ENCODE measurements at places on chromosomes 3 and 15.

GRCh38 chr3:133159498-133160475, 121.6 kb downstream of the TMEM108 start:
- DNase-seq: no peak

DNA sequence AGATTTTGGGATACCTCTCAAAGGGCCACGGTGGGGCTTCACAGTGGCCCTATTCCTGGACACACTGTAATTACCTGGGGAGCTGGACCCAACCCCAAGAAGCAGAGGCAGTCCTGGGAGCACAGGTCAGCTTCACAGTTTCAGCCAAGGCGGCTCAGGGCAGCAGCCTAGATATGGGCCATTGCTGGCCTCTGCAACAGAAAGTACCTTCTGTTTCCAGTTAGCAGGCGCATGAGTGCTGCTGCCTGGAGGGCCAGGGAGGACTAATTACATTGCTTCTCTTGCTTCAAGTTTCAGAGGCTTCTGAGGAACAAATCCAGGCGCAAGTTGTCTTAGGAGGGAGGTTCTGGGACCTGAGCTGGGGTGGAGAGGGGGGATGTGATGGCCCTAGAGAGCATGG, 13.5 kb upstream of the DUSP7 start:
- no peak for DNase-seq

GRCh38 chr3:194269610-194270145, 81.5 kb downstream of the CPN2 start:
- no peak for DNase-seq

GRCh38 chr15:85587707-85588411, 206.9 kb downstream of the KLHL25 start:
- no peak for DNase-seq

DNA sequence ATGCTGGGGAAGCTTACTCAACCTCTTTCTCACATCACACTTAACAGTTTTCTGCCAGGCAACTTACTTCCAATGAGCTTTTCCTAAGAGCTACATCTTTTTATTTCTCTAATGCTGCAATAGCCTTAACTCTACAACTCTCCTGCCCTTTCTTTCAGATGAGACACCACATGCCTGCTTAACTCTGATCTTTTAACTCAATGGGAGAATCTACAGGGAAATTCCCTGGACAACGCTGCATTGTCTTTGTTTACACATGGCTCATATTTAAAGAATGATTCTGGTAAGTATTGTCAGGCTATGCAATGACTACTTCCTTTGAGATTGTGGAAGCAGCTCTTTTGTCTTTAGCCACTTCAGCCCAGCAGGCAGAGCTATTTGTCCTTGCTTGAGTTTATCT, 353.1 kb upstream of the BCHE start:
- no peak for DNase-seq

DNA sequence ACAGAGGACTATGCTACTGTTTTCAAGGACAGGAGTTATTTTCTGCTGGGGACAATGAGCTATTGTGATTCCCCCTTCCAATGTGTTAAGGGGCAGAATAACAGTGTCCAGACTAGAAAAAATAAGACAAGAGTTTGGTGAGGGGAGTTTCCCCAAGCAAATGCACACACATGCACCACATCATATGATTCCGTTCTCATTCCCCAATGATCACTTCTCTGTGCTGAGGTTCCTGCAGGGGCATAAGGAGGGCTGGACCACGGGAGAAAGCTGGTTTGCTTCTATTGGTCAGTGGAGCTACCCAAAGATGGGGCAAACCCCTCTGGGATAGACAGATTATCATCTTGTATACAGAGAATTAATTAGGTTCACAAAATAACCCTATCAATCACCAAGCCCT, 80.6 kb downstream of the RBPMS2 start:
- DNase-seq: no peak

GRCh38 chr15:100042558-100042957, 299.2 kb downstream of the ADAMTS17 start:
- DNase-seq: no peak

- DNase-seq: no peak
Observed at GRCh38 chr3:110933821-110934426, 137.7 kb upstream of the NECTIN3 start.

DNA sequence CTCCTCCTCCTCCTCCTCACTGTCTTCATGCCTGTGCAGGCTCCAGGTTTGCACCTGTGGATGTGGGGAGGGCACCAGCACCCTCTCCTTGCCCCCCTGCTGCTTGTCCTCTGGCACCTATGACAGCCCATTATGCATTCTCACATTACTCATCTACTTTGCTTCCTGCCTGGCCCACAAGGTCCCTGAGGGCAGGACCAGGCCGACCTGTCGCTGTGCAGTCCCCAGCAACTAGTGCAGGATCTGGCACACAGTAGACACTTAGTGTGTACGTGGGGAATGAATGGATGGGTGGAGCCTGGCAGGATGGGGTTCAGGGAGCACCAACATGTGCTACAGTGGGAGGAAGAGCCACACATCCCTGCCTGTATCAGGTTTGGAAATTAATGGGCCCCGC, 58.3 kb upstream of the TMEM115 start:
- DNase-seq: no peak

DNA sequence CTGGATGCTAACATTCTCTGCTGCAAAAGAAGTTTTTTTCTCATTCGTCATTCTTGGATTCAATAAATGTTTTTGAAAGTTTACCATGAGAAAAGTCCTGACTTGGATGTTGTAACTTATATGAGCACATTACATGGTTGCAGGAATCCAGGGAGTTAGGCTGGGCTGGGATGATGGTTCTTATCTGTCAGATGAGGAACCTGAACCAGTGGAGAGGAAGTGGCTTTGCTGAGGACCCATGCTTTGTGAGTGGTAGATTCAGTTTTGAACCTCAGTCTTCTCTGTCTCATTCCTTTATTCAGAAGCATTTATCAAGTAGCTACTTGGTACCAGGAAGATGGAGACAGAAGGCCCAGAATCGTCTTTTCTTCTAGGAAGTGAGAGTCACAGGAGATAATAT, 3.7 kb upstream of the GASK1A start:
- DNase-seq: no peak

- no peak for DNase-seq
Observed at GRCh38 chr3:149547954-149548668, 73.6 kb downstream of the TM4SF4 start.

- no peak for DNase-seq
Observed at GRCh38 chr3:38454178-38454883, 641 bp downstream of the ACVR2B start.

GRCh38 chr3:196184881-196185280, 26.3 kb downstream of the ZDHHC19 start:
- DNase-seq: no peak

- DNase-seq: no peak
Observed at GRCh38 chr15:69648212-69648611, 195.6 kb downstream of the RPLP1 start.

- DNase-seq: no peak
Observed at GRCh38 chr15:75067123-75067830, 43.9 kb downstream of the PPCDC start.

GRCh38 chr3:14174483-14174882, 3.9 kb downstream of the XPC start:
- DNase-seq: no peak

DNA sequence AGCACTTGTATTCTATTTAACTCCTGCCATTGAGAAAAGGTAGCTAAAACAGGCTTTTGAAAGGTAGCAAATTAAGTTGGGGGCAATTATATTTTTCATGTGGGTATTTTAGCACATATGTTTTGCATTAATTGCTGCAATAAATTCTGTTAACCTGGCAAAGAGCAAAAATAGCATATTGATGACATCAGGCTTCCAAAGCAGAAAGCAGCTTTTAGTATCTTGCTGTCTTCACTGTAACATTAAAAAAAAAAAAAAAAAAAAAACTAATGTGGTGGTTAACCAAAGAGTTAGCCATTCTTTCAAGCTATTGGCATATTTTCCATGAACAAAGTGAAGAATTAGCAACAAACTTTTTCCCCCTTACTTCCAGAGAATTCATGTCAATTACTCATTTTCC, 9.1 kb downstream of the EPHA3 start:
- no peak for DNase-seq

- no peak for DNase-seq
Observed at GRCh38 chr15:79816571-79816970, 80.2 kb downstream of the MTHFS start.

DNA sequence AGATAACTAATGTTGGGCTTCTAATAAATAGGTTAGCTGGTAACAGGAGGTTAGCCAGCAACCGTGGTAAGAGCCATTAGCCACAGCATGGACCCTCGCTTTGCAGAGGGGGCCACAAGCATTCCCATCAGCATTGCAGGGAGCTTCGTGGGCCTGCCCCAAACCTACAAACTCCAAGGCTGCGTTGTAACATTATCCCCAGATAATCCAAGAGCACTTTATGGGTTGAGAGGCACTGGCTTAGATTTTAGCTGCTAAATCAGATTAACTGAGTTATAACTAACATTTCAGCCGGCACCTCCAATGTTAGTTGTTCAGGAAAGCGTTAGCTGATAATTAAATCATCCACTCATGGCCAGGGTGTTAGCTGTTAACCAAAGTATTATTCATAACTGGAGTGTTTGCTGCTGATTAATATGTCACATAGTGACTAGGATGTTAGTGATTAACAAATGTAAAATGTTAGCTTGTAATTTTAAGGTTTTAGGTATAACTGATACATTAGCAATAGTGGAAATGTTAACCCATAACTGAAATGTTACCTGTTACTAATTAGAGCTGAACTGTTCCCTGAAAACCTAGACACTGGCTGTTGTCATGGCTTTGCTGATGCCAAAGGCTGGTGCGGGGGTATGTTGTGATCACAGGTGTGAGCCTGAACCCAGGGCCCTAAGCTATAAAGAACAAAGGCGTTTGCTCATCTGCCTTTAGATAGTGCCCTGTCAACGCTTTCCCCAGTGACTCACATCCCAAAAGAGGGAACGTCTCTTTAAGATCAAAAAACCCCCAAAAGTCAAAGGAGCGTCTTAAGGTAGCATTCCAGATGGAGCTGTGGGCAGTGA, 56.2 kb downstream of the SLC6A6 start:
- DNase-seq: no peak

- no peak for DNase-seq
Observed at GRCh38 chr15:75235051-75235673, 23.0 kb upstream of the GOLGA6C start.

DNA sequence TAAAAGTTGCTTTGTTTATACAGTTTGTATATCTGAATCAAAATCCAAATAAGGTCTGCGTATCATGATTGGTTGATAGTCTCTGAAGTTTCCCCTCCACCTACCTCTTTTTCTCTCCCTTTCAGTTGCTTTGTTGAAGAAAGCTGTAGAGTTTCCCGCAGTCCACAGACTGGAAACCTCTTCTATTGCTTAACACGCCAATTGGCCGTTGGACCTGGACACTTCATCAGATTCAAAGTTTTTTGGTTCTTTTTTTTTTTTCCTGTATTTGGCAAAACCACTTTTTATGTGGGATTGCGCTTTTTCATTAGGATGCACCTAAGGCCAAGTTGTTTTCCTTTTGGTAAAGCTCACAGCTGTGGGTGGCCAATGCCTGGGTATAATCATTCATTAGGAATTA, 14.5 kb upstream of the TM4SF1 start:
- DNase-seq: no peak

- DNase-seq: no peak
Observed at GRCh38 chr3:69462022-69462825, 76.3 kb upstream of the FRMD4B start.

GRCh38 chr3:54578417-54578816, 349.4 kb downstream of the LRTM1 start:
- DNase-seq: no peak

DNA sequence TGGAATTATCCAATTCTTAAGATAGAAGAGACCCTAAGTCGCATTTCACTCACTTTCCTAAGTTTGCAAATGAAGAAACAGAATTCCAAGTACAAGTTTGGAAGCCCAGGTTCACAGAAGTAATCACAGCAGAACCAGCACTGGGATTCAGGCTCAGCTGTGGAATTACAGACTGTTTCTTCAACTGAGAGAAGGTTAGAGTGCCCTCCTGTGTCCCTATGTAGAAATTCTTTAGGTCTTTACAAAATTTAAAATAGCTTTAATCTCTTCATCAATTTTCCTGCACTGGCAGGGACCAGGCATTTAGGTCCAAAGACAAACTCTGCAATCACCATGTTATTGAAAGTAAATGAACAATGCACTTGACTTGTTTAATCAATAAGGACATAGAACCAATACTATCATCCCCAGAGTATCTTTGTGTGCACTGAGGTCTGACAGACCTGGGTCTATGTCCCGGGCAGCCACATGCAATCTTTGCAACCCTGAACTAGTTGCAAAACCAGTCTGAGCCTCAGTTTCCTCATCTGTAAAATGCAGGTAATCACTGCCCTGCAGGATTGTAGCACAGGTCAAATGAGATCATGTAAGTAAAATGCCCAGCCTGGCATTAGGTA, 96.3 kb upstream of the ZBED2 start:
- DNase-seq: no peak

DNA sequence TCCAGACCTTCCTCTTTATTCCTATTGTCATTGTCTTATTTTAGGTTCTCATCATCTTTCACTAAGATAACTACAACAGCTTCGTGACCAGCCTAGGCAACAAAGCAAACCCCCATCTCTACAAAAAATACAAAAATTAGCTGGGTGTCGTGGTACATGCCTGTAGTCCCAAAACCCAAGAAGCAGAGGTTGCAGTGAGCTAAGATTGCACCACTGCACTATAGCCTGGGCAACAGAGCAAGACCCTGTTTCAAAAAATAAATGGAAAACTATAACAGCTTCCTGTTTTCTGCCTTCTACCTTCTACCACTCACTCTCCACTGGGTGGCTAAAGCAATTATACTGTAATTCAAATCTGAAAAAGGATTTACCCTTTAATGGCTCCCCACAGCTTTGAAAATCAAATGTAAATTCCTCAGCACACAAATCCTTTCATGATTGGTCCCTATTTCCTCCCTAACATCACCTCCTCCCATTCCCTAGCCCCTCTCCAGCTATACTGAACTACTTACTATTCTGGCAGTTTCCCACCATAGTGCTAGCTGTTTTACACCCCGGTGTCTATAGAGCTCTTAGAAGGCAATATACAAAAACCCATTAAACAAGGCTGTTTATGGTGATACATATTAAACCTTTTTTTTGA, 33.4 kb downstream of the LRRFIP2 start:
- no peak for DNase-seq

GRCh38 chr3:158465074-158465473, 105.9 kb upstream of the MLF1 start:
- no peak for DNase-seq
